ENCODE measurements at places on chromosomes 1 and 21.

DNA sequence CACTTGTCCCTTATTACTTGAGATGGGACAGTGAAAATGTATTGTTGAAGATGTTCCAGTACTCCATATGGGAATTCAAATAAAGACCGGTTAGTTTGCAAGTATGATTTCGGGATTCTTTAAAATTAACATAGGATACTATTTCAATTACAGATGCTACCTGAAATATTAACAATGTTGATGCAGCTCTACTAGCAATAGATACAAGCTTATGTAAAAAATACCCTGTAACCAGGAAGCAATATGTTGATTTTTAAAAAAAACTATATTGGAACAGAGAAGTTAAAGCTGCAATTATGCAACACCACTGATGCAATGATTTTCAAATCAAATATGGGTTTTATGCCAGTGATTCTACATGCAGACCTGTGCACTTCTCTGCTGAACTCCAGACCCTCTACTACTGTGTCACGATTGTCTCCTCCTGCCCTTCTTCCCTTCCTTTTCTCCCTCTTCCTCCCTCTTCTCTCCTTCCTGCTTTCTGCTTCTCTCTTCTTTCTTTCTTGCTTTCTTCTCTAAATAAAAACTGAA is 179.2 kb downstream of the ATP6V1G3 start:
- DNase-seq = no peak

GRCh38 chr1:157948312-157949073 is 45.0 kb upstream of the KIRREL1 start:
- peak; percentile 4 for DNase-seq

DNA sequence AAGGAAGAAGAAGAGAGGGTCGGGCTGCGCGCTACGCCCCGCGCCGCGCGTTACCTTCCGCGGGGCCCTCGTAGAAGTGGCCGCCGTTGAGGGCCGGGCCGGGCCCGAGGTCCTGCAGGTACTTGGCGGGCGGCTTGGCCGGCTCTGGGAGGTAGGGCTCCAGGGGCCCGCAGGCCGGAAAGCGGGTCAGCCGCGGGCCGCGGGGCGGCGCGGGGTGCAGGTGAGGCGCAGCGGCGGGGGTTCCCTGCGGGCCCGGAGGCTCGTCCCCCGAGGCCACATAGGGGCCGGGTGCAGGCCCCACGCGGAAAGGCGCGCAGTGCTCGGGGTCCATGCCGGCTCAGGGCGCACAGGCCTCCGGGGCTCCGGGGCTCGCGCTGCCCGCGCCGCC is 196 bp downstream of the ALX3 start:
- no peak for DNase-seq

DNA sequence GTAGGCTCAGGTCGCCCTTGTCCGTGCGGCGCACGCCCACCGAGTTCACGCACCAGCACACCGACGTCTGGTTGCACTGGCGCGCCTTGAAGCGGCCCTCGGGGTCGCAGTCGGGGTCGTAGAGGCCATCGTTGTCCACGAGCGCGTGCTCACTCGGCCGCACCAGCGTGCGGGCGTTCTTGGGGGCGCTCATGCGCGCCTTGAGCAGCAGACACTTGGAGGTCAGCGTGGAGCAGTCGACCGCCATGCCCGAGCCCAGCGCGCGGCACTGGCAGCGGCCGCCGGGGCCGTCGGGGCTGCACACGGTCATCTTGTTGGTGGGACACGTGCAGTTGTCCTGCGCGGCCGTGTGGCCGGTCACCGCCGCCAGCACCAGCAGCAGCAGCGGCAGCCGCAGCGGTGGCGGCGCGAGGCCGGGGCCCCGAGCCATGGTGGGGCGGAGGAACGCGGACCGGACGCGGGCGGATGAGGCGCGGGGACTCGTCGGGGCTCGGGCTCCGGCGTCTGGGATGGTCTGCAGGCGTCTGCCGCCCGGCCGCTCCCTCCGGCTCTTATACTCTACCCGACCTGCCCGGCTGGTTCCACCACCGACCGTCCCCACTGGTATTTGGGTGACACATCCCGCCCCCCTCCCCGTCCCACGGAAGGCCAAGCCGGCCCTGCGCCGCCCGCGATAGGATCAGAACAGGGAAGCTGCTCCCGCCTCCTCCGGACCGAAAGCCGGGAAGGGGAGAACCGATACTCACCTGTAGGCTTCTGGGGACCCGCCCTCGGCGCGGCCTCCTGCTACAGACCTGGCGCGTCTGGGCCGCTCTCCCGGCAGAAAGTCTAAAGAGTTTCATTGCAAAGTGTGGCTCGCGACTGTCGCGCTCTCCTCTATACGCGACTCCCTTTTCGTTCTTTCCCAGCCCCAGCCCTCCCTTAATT is at the start of gene TACSTD2:
TSS of gene TACSTD2 (minus strand) at position 526 of the 927 bp plus-strand sequence. CDS start at position 430, 96 bp downstream.
- no peak for DNase-seq

GRCh38 chr1:154207262-154207661 is 1.1 kb upstream of the CFAP141 start:
- no peak for DNase-seq

DNA sequence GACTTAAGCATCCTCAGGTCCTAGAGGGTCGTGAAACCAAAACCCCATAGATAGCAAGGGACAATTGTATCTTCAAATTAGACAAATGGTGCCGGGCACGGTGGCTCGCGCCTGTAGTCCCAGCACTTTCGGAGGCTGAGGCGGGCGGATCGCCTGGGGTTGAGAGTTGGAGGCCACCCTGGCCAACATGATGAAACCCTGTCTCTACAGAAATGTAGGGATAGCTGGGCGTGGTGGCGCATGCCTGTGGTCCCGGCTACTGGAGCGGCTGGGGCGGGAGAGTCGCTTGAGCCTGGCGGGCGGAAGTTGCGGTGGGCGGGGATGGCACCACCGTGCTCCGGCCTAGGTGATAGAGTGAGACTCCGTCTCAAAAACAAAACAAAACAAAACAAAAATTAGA is 780.6 kb downstream of the BRINP3 start:
- DNase-seq = no peak

- DNase-seq = no peak
Observed at GRCh38 chr21:38875694-38876492, 70.2 kb downstream of the ETS2 start.

- no peak for DNase-seq
Observed at GRCh38 chr1:112541299-112541698, 32.5 kb downstream of the WNT2B start.

DNA sequence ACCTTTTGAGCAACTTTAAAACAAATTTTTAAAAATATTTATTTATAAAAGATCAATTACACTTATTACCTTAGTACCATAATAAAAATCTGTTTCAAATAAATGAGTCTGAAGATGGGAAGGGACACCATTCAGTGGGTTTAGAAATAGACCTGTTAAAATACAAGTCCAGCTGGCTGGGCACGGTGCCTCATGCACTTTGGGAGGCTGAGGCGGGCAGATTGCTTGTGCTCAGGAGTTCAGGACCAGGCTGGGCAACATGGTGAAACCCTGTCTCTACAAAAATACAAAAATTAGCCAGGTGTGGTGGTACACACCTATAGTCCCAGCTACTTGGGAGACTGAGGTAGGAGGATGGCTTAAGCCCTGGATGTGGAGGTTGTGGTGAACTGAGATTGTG is 57.0 kb downstream of the ITSN1 start:
- no peak for DNase-seq

DNA sequence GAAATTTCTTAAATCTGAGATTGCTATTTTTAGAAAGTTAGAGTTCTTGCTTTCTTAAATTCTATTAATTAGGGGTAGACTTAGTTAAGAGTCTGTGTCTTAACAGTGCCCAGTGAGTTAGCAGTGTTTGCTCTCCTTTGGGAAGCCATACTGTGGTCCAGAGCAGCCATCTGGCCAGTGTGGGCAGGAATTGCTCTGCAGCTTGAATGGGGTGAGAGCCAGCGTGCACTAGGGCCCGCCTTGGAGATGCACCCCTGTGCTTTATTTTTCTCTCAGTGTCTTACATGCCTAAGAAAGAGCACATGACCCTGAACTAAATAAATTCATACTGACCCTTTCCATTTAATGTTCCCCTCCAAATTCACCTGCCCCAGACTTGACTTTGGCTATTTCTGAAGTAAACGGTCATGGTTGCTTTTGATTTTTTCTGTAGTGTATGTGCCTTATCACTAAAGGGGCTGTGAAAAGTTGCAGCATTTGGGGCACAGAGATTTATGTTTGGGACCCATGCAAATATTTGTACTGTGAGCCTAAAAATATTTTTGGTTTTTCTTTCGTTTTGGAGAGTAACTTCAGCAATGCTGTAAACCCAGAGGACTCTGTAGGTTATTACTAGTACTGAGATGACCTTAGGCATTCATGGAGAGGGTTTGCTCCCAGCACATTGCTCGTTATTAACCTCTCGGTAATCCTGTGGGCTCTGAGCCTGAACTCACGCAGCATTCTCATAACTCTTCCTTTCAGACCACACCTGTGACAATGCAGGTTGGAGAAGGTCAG is 21.3 kb upstream of the KCNQ4 start:
- DNase-seq = no peak

GRCh38 chr1:8162168-8162567 is 136.1 kb upstream of the ERRFI1 start:
- DNase-seq = no peak

DNA sequence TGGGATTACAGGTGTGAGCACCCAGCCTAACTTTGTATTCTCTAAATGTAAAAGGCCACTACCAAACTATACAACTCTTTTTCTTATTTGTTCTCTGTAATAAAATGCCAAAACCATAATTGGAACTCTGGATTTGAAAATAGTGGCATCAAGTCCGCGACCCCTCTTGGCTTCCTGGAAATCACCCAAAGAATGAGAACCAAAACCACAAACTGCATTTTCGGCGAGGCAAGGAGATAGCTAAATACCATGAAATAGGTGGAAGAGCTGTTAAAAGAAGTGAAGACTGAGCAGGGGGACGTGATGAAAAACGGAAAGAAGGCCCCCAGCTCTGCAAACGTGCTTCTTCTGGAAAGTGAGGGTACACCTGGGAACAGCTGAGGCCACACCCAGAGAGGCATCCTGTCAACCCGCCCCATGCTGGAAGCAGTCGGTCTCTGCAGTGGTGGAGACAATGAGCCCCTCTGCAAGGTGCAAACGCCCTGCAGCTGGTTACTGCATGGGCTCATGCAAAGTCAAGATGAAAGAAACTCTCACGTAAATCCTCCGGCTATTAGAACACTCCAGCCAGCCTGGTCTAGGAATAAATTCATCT is 22.5 kb downstream of the VPS26C start:
- no peak for DNase-seq

- DNase-seq = no peak
Observed at GRCh38 chr1:92487078-92487605, 417 bp upstream of the GFI1 start.

DNA sequence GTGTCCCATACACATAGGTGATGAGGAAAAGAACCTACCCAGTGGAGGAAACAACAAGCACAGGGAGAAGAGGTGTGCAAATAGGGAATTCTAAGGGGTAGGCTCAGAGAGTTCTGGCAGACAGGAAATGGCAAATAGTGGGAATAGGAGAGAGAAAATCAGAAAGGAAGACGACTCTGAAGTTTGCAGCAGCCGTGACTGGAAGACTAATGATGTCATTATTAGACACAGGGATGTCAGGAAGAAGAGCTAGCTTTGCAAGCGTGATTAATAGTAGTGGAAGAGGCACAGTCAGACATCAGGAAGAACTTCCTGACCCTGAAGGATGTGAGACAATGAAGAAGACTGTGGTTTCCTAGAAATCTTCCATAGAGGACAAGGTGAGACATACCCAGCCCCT is 21.1 kb downstream of the DLGAP3 start:
- DNase-seq = no peak

GRCh38 chr21:29329406-29329805 is 30.7 kb downstream of the BACH1 start:
- no peak for DNase-seq

DNA sequence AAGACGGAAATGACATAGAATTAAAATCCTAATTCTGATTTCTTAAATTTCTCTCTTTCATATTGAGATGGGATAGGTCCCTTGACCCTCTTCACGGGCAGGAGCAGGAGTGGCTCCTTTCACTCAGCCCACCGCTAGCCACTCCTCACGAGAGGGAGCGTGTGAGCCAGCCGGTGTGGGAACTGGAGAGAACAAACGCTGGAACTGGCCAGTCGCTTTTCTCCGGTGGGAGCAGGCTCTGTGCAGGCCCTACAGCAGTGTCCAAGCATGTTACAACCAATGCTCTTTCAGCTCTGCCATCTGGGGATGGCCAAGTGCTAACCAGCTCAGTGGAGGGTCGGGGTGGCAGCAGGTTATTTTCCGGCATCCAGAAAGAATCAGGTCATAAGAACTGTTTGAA is 815.5 kb upstream of the ADGRL4 start:
- DNase-seq = no peak

Data from CD4-positive, alpha-beta T cell treated with Interleukin-1 beta for 1 hour (primary cell).